ENCODE measurements at places on chromosomes 5 and 9.

GRCh38 chr5:112034421-112034979, 277.5 kb upstream of the NREP start:
- DNase-seq = no peak

- DNase-seq = no peak
Measured at GRCh38 chr9:135783540-135784245, 81.7 kb downstream of the KCNT1 start.

- DNase-seq = no peak
Measured at GRCh38 chr5:72498284-72498683, 8.9 kb downstream of the ZNF366 start.

DNA sequence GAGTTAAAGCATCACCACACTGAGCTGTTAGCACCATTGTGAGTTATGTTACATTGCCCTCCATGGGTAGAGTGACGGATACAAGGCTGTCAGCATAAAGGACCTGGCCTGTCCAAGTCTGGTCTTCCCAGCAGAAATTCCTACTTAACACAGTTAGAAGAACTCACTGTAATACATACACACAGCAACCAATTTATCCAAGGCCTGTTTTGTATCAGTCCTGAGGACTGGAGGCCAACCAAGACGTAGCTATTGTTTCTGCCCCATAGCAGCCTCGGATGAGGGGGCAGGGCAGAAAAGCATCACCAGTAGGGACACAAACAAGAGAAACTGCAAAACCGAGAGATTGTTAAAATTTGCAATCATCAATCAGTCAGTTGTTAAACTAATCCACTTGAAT, 66.0 kb upstream of the CKMT2 start:
- DNase-seq = no peak

DNA sequence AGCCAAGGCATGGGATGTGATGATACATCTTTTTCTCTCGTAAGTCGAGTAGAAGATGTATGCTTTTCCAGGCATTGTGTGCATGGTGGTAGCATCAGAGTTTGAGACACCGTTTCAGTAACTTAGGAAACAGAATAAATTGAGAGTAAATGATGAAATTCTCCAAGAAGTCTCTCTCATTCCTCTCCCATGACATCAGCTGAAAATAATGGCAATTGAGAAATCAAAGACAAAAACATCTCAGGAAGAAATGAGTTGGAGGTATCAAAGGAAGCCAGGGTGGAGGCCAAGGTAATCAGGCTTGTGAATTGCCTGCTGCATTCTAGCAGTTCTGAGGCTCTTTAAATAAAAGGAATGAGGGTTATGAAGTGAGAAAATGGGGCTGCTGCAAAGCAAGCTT, 53.9 kb downstream of the SGCD start:
- DNase-seq = no peak

GRCh38 chr5:137743031-137743640, 7.2 kb upstream of the KLHL3 start:
- DNase-seq = peak; percentile 63

- DNase-seq = no peak
Measured at GRCh38 chr5:149588936-149589335, 7.6 kb downstream of the ARHGEF37 start.

DNA sequence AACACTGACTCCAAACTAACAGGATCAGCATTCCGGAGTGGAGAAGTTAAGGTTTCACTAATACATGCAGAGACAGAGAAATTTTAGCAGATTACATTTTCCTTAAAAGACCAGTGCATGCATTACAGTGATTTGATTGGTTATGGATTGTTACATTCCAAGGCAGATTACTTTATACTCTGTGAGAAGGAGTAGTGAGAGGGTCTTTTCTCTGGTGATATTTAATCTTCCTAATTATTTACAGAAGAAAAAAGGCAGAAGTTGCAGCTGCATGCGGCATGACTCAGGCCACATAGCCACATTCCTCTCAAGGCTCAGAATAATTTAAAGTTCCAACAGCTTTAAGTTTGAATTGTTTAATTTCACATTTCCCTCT, 53.0 kb upstream of the PDZD2 start:
- peak; percentile 19 for DNase-seq

- DNase-seq = no peak
Measured at GRCh38 chr5:39464088-39464487, 39.3 kb upstream of the DAB2 start.

DNA sequence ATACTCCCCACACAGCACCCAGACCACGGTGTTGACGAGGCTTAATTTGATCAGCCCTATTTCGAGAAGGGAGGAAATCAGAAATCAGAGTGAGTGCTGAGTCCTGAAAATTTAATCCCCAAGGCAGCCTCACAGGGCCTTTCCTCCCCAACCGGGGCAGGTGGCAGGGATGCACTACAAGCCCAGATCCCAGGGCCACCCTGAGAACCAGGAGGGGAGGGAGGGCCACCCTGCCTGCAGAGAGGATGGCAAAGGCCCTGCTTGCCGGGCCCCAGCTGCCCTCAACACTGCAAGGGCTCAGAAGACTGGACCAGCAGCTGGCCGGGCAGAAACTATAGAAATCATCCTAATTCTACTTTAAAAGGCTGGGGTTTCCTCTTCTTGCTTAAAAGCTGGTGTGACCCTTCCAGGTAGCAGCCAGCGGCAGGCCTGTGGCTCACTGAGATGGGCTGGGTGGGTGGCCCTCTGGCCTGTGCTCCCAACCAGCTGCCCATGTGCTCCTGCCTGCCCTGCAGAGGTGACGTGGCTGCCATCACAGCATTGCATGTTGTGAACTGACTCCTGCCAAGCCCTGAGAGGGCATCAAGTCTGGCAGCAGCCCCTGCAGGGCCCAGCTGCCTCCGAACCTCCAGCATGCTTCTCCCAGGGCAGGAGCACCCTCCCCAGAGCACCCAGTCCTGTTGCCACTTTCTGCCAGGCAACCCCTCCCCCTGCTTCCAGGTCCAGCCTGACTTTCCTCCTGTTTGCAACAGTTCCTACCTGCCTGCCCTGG, 122.8 kb downstream of the ADAMTS2 start:
- DNase-seq = no peak

DNA sequence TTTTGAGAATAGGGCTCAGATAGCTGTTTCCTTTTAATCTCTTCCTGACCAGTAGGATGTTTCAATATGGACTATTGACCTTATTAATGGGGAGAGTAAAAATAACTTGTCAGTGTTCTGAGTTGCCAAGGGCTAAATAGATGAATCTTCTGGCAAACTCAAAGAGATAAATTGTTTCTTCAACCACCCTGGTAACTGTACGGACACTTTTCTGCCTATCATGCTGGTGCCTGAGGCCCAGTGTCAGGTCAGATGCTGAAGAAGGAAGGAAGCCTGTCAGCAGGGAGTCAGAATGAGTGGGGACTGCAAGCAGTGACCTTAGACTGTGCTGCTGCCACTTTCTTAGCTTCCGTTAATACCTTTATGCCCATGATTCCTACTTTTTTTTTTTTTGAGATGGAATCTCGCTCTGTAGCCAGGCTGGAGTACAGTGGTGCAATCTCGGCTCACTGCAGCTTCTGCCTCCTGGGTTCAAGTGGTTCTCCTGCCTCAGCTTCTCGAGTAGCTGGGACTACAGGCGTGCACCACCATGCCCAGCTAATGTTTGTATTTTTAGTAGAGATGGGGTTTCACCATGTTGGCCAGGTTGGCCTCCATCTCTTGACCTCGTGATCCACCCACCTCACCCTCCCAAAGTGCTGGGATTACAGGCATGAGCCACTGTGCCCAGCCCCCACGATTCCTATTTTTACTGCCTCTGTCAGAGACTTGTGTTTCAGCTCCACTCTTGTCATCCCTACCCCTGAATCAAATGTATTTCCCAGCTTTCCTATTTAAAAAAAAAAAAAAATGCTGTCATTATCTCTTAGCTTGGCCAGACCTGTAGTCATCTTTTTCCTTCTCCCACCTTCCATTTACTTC, 33.7 kb downstream of the TGFBR1 start:
- no peak for DNase-seq

DNA sequence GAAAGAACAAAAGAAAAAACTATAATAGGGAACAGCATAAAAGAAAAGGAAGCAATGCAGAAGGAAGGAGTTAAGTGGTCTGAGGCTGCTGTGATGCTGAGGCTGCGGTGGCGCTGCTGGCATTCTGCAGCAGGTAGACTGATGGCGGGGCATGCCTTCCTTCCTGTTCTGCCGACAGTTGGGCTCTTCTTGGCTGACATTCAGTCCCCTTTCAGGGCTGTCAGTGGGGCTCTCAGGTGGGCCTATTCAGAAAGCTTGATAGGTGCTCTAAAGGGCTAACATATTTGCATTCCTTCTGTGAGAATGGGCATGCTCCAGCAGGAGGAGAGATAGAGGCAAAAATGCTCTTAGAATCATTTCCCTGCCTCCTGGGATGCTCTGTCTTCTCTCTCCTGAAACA, 5.1 kb upstream of the CLINT1 start:
- no peak for DNase-seq

- DNase-seq = no peak
Measured at GRCh38 chr5:1416856-1417469, 28.3 kb downstream of the SLC6A3 start.

- no peak for DNase-seq
Measured at GRCh38 chr9:126225611-126226609, 100.7 kb upstream of the MVB12B start.

DNA sequence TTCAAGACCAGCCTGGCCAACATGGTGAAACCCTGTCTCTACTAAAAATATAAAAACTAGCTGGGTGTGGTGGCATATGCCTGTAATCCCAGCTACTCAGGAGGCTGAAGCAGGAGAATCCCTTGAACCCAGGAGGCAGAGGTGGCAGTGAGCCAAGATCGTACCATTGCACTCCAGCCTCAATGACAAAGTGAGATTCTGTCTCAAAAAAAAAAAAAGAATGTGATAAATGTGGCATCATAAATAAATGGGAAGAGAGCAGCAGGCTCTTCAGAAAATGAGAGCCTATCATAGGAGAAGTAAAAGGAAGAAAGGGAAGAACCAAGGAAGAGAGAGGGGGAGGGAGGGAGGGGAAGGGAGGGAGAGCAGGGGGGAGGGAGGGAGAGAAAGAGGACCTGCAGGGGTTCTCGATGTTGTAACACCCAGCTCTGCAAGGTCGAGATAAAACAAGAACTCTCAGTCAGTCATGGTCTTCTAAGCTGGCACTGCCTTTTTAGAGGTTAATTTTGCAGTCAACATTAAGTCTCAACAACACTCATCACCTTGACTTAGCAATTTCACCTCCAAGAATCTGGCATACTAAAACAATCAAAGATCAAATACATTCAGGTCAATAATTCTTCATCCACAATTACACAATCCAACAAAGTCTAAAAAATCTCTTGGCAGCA, 68.7 kb upstream of the SIMC1 start:
- no peak for DNase-seq

GRCh38 chr5:79075646-79076426, 6.3 kb downstream of the BHMT2 start:
- no peak for DNase-seq

DNA sequence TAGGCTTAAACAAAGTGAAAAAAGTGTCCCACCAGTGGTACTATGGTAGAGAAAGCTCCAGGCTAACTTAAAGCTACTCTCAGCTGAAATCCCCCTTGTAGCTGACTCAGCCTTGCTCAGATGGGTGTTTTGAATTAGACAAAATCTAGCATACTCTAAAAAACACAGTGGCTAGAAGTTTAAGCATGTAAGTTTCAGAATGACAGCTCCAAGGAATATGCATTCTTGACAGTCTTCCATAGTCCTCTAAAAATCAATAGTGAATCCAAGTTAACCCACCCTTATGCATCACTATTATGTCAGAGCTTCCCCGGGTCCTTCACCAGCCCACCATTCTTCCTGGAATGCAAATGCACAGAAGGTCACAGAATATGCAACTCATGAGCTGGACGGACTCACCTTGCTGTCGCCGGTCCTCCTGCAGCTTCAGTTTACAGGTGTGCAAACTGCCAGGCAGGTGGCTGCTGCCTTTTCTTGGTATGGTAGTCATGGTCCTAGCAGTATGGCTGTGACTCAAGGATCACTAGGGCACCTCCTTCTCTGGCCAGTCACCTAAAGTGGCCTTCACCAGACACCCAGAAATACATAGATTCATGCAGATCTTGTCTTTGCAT, 668 bp downstream of the RANBP3L start:
- no peak for DNase-seq

- DNase-seq = no peak
Measured at GRCh38 chr9:1708219-1708618, 306.9 kb upstream of the SMARCA2 start.

DNA sequence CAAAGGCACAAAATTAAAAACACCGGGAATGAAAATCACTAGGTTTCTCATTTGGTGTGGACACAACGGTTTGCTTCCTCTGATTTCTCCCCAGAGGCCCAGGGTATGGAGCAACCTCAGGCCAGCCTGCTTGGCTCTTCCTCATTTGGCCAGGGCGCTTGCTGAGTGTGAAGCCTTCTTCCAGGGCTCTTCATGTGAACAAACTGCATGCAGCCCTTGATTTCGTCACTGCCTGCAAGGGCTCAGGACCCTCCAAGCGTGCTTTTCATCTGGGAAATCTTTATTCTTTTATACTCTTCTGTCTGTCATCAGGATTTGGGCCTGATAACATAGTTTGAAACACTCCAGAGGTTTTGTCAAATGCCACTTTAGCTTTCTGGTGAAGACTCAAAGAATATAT, 122.6 kb upstream of the KLF4 start:
- DNase-seq = no peak

DNA sequence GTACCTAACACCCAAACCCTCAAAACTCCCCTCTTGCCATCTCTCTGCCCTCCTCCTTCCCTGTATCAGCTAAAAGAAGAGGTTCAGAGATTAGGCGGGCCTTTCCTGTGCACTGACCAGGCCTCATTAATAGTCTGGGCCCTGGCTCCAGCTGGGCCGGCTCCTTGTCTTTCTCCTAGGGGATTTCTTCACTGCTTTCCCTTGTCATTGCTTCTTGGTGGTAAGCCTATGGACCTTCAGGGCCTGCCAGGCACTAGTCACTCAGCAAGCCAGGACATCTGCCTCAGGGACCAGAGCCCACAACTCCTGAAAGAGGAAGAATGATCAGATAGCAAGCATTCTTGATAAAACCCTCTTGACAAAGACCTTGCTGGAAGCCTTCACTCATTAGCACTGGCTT, 50.9 kb downstream of the MRRF start:
- no peak for DNase-seq

DNA sequence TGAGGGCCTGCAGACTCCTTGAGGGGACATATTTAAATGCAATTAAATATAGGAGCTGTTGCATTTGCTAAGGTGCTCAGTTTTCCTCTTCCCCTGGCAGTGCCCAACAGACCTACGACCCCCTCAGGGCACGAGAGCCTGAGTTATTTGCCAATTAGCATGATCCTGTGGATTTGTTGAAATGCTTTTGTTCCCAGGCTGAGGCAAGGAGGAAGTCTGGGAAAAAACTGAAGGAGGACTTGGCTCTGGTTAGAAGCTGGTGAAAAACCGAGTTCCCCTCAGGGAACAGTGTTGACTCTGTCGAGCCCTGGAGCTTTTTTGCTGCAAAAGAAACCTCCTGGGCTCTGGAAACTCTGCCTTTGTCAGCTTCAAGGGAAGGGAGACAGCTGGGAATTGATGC, 103.6 kb upstream of the SHB start:
- DNase-seq = no peak

Data from A172 (cell line).